ENCODE measurements at places on chromosomes 1 and 21. TPM values are rescaled to one million over a fixed set of nuclear protein-coding genes. Genes with fewer than 3 reads are reported as not detected.

GRCh38 chr1:108653431-108654105 is 7.3 kb downstream of the HENMT1 start:
- ATAC-seq, result no peak

DNA sequence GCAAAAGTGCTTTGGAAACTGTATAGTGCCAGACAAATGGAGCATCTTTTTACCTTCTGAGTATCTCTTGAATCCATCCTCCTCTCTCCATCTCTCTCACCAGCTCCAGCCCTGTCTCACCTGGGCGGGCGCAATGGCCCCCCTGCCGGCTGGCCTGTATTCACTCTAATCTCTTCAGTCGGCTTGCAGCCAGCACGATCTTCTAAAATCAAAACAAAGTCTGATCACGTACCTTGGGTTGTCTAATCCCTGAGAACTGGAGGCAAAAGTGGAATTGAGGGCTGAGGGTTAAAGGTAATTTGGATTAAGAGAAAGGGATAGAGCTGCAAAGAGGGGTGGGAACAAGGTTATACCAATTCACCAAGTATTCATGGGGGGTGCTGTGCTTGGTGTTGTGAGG is 46.0 kb upstream of the LRRN2 start:
- ATAC-seq, result no peak

DNA sequence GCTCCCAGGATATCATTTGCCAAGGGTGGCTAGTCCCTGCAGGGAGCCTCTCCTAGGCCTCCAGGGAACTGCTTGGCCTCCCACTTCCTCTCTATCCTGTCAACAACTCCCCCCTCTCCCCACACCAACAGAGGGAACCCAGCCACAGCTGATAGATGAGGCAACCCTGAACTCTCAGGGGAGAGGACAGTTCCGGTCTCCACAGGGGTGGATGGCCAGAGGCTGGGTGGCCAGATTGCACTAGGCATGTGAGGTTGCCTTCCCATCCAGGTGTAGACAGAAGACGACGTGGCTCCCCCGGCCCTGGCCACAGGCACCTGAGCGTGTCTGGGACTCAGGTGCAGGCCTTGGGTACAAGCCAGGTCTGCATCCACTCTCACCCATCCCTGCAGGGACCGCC is 53.3 kb downstream of the TOR1AIP2 start:
- no peak for ATAC-seq

DNA sequence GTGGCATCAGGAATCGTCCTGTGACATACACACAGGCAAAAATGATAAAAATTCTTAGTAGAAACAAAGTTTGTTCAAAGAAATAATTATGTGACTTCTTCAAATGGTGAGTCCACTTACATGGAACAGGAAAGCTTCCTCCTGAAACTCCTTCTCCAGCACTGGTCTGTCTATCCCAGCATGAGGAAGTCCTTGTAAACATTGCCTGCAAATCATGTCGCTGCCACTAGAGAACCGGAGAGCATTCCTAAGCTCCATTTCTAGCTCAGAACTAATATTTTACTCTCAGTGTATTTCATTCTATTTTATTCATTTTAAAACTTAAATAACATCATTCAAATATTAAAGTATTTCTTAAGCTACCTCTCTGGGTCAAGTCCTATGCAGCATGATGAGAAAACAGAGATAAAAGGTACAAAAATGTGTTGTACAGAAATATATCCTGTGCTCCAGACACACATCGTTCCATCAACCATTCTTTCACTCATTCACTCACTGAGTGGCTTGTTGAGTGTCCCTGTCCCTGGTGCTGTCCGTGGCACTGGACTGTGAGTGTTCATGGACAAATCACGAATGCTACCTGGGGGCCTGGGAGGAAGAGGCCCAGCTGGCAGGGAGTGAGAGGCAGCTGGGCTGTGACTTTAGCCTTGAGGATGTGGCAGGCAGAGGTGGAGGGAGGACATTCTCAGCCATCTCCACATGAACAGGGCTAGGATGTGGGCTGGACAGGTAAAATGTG is 10.0 kb downstream of the CYP4A22 start:
- ATAC-seq, result peak; percentile 54

DNA sequence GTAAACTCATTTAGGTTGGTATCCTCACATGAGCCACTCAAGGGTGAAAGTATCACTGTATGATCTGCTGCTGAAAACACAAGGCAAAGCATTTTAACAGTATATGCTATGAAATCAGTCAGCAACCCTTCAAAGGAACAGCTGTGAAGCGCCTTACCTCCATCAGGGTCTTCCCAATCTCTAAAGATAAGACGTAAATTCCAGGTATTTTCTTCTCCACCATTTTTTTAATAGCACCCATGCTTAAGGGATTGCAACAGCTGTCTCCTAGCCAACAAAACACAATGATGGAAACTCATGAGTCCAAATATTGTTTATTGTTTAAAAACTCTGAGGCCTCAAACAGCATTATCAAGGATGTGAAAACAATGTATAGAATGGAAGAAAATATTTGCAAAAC is 4.8 kb downstream of the PPT1 start:
- no peak for ATAC-seq

DNA sequence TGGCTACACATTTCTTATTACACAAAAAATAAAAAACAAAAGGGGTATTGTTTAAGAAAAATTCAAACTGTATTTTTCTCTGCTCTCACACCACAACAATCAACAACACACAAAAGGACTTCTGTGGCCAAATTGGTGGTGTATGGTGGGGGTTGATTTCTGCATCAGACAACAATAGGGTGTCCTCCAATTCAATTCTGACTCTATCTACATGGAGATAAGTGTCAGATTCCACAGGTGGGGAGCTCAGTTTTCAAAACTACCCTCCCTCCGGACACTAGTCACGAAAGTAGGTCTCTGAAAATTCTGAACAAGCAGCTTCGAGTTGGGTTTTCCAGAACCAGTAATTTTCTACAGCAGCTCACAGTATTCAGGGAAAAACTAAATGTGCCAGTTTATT is 744.9 kb upstream of the NCAM2 start:
- ATAC-seq, result no peak

GRCh38 chr1:186829686-186830587 is 1.2 kb downstream of the PLA2G4A start:
- ATAC-seq, result no peak

DNA sequence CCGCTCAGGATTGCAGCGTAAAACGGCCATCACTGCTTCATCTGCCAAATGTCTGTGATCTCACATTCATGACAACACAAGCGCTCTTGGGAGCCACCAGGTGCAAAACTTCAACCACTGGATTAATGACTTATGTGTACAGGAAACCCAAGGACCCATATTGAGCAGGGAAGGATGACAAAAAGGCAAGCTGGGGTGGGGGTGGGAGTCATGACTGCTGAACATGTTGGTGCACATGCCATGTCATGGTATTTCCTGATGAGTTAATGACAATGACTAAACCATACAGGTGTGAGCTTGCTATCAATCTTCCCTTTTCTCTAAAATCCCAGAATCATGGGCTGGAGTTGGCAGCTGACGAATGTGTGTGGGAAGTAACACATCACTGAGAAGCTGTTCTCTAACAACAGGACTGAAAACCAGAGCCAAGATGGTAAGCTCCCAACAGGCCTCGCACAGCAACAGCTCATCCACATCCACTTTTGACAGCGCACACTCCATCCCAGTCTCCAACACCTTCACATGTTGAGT is 3.1 kb upstream of the SH2D5 start:
- ATAC-seq, result no peak

DNA sequence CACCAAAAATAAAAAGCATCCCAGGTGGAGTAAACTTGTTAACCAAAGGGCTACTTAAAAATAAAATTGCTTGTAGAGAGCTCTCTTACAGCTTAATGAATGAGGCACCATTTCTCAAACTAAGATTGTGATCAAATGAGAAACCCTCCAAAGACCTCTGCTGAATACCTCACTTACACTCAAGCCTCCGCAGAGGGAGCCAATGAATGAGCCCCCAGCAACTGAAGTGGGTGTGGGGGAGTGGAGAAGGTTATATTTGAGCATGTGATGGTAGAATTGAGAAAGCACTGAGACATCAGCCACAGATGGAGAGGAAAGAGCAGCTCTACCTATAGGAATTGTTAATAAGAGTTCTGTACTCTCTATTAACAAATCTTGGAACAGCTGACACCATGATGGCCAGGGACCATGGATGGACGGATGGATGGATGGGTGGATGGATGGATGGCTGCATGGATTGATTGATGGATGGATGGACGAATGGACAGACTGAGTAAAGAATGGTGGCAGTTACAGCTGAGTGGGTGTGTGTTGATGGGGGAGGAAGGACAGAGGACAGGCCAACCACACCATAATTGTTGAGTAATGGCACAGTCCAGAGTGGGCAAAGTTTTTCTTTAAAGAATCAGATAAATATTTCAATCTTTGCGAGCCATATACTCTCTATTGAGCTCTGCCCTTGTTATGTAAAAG is 20.3 kb upstream of the TIAM1 start:
- ATAC-seq, result no peak

- ATAC-seq, result peak; percentile 92
Observed at GRCh38 chr1:26529655-26530409, at the start of gene RPS6KA1. Gene RPS6KA1, plus strand, starts transcription at chr1:26529761. Its CDS starts 160 bp downstream, at chr1:26529921.

- ATAC-seq, result no peak
Observed at GRCh38 chr1:6111991-6112689, 66.5 kb downstream of the KCNAB2 start.

DNA sequence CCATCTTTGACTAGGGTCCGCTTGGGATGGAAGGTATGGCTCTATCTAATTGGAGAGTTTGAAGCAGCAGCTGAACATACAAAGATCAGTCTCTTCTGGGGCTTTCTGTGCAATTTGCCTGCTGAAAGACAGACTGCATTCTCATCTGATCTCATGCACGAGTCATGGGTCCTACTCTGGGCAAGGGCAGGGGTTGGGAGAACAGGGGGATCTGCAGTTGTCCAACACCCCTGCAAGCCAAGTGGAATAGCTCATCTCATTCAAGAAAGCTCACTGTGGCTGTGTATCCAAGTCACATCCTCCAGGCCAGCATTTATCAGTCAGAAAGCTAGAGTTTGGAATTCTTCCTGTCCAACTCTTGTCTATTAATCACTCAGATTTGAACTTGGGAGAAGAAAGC is 177.2 kb upstream of the C8B start:
- ATAC-seq, result no peak

DNA sequence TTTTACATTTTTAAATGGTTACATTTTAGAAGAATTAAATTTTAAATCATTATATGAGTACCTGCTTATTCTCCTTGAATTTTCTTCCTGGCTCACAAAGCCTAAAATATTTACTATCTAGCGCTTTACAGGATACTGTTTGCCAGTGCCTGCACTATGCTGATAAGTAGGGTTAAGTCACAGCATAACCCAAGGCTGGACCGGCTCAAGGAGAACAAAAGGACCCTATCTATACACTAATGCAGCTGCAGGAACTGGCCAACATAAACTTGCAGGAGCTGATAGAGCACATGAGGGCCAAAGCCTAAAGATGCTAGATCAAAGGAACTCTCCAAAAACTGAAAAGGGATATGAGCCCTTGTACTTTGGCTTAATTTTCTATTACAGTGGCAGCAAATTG is 1086.9 kb upstream of the TMPRSS15 start:
- no peak for ATAC-seq

FAM78B gene
- 6.6 TPM for total RNA-seq

SYTL1 gene
- total RNA-seq, result 1.4 TPM

RNU1-4 gene
- 15,210 TPM for total RNA-seq

FAM163A gene
- total RNA-seq, result 0.20 TPM

TNN gene
- total RNA-seq, result 0.25 TPM

All from motor neuron (in vitro differentiated cells).